ENCODE measurements at places on chromosomes 6 and 20.
A peak's percentile ranks its signal among the peaks of the same experiment; 100 is the strongest.

DNA sequence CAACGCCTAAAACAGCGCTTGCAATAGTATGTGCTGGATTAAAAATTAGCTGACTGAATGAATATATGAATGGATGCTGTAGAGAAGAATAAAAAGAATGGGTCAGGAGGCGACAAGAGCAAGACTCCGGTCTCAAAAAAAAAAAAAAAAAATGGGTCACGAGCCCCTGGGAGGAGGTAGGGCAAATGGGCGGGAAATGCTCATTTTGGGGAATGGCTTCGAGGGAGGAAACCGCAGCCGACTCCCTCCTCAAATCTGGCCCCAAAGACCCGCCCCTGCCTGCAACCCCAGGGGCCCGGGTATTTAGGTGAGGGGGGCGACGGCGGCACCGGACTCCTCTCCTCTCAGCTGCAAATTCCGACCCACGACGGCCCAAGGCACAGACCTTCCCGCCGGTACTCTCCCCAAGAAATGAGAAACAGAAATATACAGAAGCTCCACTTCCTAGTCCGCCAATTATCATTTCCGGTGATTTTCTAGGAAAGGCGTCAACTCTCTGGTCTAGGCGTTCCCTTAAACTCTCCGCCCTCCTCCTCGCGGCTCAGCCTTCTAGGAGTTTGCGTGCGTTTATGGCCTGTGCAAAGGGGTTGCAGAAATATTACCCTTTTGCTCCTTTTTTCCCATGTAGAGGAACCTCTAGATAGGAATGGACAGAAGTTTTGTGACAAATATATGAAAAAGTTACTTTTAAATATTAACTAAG, at the start of gene ZNF311:
ZNF311 (minus strand) TSS at position 133 of the 703 bp plus-strand sequence. CDS start 1,361 bp downstream, outside the sequence.
- peaks cover 6% of the 10 kb centered on the region for H3K4me1 ChIP-seq
- H3K36me3 ChIP-seq: no peaks in the 10 kb centered on the region

DNA sequence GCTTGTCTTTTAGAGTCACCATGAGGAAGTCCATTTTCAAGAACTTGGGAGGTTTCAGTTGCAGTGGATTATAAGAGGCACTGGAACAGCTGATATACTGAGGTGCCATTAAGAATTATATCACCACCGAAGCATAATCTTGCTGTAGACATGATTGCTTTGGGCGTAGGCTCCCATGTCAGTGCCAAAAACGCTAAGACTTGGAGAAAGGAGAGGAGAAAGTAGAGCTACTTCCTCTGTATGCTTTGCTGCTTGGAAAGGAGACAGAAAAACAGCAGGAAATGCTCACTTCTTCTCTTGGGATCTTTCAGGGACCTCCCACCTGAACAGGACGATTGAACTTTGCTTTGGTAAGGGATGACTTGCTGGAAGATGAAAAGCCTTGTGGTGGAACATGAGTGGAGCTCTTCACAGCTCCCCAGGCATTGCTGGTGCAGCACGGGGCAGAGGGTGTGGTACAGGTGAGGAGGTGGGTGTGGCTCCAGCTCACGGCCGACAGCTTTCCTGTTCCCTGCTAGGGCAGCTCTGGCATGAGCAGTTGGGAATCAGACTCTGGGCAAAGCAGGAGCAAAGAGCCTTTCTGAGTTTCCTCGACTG, 190.4 kb upstream of the JAG1 start:
- DNase-seq: peak; percentile 84
- H3K4me1 ChIP-seq: peaks cover 48% of the 10 kb centered on the region
- H3K36me3 ChIP-seq: no peaks in the 10 kb centered on the region
- peak overlapping the region; percentile 74 for H3K27ac ChIP-seq
- H3K4me3 ChIP-seq: no peak overlapping the region
- H3K27me3 ChIP-seq: no peaks in the 10 kb centered on the region

DNA sequence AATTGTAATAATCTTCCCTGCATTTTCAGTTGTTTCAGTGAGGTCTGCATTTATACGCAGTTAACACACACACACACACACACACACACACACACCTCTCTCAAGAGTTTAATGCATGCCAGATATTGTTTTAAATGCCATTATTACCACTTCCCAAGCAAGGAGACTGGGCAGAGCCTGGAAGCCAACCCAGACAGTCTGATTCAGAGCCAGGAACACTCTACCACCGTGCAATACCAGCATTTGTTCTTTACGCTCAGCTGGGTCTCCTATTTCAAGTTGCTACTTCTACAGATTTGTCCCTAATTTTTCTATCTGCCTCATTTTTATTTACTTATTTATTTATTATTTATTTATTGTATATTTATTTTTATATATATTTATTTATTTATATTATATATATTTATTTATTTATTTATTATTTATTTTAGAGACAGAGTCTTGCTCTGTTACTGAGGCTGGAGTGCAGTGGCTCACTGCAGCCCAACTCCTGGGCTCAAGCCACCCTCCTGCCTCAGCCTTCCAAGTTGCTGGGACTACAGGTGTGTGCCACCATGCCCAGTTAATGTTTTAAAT, 68.4 kb downstream of the PCSK2 start:
- no peak for DNase-seq
- no peak overlapping the region for H3K27ac ChIP-seq
- H3K4me1 ChIP-seq: peaks cover 5% of the 10 kb centered on the region
- no peaks in the 10 kb centered on the region for H3K27me3 ChIP-seq
- H3K36me3 ChIP-seq: no peaks in the 10 kb centered on the region
- no peak overlapping the region for H3K4me3 ChIP-seq

GRCh38 chr20:48275286-48276020, 490.2 kb upstream of the SULF2 start:
- no peaks in the 10 kb centered on the region for H3K27me3 ChIP-seq
- no peak for DNase-seq
- H3K27ac ChIP-seq: no peak overlapping the region

Measured in stomach (tissue), 19 donors.